ENCODE measurements at places on chromosomes 5 and 9.

DNA sequence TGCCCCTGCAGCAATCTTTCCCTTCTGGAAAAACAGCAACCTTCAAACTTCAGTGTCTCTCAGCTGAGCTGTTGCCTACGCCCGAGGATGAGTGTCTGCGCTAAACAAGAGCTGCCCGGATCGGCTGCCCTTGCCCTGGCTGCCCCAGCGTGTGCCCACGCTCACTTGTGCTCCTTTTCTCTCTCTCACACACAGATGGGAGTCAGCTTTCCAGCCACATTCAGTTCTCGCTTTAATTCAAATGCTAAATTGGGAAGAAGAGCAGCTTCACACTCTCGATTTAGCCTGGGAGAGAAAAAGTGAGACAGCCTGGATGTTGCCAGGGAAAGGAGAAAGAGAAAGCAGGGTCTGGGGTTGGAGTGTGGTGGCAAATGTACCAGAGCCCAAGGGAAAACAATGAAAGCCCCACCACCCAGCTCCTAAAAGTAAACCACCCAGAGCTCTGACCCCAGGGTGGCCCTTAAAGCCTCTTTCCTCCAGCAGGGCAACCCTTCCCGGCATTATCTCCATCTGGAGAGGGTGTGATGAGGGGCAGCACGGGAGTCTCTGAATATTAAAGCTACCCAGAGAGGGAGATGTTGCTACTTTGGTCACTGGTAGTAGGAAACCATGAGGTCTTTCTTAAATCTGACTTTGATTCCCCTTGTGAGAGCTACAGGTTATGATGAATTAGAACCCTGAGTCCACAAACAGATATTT, 9.9 kb upstream of the EGR1 start:
- DNase-seq, result no peak

DNA sequence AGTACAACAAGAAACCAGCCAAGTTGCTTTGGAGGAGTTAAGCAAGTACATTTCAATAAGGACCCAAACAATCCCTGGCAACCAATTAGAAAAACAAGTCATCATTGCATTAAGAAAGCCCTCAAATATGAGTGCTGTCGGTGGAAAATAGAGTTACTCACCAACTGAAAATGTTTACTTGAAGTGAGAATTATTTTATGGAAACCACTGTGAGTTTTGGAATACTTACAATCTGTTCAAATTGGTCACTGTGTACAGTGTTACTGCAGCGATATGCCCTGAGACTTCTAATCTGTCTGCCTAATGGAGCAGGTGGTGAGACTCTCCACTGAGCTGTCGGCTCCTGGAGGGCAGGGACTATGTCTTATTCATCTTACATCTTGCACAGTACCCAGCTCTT, 1073.2 kb upstream of the DMAC1 start:
- no peak for DNase-seq

GRCh38 chr5:84072339-84072738, 312.3 kb downstream of the EDIL3 start:
- DNase-seq, result no peak

DNA sequence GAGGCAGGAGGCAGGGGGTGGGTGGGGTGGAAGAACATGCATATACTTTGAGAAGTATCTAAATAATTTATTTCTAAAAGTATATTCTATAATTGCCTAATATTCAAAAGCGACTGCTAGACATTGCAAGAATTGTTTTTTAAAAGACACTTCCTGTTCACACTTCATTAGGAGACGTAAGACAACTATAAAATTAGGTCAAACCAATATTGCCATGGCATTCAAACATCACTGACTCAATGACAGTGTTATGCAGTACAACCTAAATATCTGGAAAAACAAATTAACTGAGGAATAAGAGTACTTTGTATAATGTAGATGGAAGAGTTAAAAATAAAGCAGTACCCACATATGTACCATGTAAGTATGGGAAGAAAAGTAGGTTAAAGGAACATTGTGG, 4.5 kb downstream of the CCNH start:
- DNase-seq, result no peak

GRCh38 chr5:157354800-157355199, 88.9 kb downstream of the CYFIP2 start:
- DNase-seq, result no peak

- no peak for DNase-seq
Observed at GRCh38 chr5:179912386-179912785, 4.7 kb upstream of the TBC1D9B start.

GRCh38 chr5:115806986-115807653, 9.3 kb downstream of the CDO1 start:
- no peak for DNase-seq

GRCh38 chr9:90219548-90220118, 423.0 kb downstream of the DIRAS2 start:
- no peak for DNase-seq
